Activated CD4-positive, alpha-beta T cell treated with anti-CD3 and anti-CD28 coated beads, Interleukin-2, amount 50 U/mL, for 16 hours (primary cell): ENCODE measurements at places on chromosomes 5 and 9.

DNA sequence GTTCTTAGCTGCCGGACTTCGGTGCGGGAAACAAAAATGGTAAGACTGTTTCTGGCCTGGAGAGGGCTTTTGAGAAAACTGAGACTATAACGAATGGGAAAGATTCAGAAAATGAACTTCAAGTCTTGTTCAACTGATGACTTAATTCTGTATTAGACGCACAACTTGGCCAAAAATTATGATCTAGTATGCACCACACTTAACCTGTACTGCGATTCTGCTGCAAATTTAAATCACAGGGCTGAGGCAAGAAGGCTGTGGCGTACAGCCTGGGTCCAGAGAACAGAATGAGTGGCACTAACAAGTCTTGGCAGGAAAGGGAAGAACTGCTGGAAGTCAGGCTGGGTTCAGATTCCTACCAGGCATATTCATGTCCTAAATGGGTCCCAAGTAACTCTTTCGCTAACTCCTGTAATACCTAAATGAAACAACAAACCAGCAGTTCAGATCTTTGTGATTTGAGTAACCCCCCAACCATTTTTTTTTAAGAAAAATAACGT is 781 bp upstream of the COL23A1 start:
- DNase-seq, result no peak

DNA sequence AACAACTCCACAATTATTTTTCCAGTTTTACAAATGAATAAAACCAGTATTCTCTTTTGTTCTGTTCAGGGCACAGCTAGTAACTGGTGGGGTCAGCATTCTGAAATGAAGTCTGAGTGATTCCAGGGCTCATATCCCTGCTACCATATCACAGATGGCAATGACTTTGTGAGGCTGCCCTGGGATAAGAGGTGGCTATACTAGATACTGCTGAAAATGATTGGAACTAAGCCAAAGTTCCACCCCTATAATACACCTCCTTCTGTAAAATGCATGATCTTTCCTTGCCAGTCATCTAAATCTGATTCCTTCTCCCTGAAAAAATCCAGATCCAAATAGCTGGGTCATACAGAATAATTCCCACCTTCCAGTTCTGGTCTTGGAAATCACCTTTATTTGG is 14.4 kb downstream of the SLC25A51 start:
- DNase-seq, result no peak

- no peak for DNase-seq
These were observed 408.3 kb upstream of the RGMB start for GRCh38 chr5:98365126-98365525.

GRCh38 chr5:181212934-181213333 is 7.9 kb upstream of the TRIM7 start:
- no peak for DNase-seq

GRCh38 chr9:114050226-114050568 is 27.9 kb downstream of the AMBP start:
- DNase-seq, result no peak

DNA sequence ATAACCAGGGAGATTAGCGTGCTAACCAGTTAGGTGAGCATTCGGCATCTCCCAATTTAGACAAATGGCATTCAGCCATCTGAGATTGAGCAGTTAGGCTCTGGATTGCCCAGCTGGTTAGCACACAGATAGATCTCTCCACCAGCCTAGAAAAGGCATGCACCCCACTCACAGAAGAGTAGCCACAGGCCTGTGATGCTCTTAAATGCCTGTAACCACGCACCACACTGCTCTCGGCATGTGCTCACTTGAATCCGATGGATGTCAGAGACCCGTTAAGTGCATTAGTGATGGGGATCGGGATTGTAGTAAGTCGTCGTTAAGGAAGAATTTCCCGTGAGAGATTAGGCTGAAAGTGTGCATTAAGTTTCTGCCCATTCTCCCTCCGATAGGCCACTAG is 23.0 kb downstream of the MARCHF6 start:
- no peak for DNase-seq

DNA sequence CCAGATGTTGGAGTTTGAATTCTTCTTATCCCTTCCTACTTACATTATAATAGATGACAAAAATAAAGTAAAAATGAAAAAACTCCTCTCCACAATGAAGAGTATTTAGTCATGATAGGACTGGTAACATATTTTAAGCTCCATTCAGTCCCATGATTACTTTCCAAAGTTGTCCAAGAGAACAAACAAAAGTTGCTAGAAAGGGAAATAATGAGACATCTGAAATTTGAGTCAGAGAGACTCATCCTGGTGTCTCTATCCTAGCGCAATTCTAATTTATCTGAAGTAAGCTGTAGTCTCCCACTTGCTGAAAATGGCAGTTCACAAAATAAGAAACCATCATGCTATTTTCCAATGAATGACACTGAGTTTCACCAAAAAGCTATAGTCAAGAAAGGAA is 152.2 kb downstream of the BNC2 start:
- DNase-seq, result no peak

DNA sequence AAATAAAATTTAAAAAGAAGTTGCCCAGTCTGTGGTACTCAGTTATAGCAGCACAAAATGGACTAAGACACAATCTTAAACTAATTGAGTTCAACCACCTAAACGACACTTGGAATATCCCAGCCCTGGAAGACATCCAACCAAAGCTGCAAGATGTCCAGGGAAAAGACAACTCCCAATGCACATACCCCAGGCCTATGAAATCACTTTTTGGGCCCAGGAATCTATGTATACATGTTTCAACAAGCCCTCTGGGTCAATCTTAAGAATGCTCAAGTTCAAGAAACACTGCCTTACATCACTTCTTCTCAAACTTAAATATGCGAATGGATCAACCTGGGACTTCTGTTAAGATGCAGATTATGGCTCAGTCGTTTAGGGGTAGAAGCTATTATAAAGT is 148.6 kb downstream of the ELAVL2 start:
- DNase-seq, result no peak

- no peak for DNase-seq
These were observed 20.6 kb upstream of the OMD start for GRCh38 chr9:92444841-92445240.
